Right hindlimb (tissue), 1 donor: ENCODE measurements at places on chromosomes 6 and 20.

DNA sequence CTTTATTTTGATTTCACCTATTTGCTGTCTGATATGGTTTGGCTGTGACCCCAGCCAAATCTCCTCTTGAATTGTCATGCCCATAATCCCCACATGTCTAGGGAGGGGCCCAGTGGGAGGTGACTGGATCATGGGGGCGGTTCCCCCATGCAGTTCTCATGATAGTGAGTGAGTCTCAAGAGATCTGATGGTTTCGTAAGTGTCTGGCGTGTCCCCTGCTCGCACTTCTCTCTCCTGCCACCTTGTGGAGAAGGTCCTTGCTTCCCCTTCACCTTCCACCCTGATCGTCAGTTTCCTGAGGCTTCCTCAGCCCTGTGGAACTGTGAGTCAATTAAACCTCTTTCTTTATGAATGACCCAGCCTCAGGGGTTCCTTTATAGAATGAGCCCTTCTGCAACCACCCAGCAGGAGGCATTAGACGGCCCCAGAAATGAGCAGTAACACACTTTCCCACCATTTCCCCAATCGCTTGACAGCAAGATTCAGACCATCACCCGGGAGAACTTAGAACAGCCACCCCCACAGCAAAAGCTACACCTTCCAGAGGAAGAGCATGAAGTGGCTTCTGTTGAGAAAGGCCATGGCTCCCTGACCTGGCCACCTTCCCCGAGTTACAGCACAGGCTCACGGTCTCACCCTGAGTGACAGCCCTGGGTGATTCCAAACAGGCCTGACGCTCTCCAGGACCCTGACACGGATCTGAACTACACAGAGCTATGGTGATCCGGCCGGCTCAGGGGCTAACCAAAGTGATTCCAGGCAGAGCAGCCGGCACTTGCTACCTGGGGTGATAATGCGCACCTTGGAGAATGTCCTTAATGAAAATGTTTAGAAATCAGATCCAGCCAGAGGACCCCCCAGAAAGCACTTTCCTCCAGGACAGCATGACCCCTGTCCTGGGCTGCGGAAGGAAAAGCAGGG lies 131.2 kb upstream of the CDH4 start:
- no peak for DNase-seq

DNA sequence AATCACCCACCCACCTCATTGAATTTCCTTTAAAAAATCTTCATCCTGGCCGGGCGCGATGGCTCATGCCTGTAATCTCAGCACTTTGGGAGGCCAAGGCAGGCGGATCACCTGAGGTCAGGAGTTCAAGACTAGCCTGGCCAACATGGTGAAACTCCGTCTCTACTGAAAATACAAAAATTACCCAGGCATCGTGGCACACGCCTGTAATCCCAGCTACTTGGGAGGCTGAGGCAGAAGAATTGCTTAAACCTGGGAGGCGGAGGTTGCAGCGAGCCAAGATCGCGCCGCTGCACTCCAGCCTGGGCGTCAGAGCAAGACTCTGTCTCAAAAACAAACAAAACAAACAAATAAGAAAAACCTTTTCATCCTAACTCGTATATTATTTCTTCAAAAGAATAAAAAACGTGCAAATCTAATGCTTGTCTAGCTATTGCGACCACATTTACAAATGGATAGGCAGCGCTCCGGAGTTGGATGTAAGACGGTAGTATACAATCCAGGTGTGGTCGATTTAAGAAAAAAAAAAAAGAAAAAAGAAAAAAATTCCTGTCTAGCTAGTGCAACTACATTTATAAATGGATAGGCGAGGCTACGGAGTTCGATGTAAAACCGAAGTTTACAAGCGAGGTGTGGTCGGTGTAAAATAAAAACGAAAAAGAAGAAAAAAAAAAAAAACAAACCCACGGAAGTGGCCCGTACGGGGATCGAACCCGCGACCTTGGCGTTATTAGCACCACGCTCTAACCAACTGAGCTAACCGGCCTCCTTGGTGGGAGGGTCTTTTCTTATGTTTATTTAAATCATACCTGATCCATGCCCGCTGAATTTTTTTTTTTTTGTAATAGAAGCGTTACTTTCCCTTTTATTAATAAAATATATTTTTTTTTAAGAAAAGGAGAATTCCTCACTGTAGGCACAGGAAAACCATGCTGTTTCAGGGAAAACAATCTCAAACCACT lies 70.7 kb upstream of the PRSS16 start:
- peak; percentile 67 for DNase-seq

DNA sequence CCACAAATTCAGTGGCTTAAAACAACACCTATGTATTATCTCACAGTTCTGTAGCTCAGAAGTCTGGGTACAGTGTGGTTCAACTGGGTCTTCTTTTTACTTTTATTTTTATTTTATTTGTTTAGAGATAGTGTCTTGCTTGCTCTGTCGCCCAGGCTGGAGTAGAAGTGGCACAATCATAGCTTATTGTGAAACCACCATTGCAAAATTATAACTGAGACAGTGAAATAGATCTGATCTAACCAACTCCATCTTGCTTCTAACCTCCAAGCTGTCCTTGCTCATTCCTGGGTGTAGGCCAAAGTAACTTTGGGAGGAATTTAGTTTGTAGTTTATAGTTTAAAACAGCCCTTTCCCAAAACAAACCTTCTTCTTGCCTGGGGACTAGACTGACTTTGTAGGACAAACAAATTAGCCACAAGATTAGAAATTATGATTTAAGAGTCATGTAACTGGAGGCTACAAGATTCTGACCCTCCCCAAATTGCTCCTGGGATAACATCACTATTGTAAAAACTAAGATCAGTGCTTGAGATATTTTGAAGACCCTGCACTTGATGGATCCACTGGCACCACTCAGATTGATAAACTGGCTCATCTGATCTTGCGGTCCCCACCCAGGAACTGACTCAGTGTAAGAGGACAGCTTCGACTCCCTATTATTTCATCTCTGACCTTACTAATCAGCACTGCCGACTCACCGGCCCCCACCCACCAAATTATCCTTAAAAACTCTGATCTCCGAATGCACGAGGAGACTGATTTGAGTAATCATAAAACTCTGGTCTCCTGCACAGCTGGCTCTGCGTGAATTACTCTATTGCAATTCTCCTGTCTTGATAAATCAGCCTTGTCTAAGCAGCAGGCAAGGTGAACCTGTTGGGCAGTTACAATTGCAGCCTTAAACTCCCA lies 193.4 kb upstream of the CDYL start:
- no peak for DNase-seq

GRCh38 chr6:37793067-37793466 lies 26.5 kb upstream of the ZFAND3 start:
- DNase-seq: no peak

DNA sequence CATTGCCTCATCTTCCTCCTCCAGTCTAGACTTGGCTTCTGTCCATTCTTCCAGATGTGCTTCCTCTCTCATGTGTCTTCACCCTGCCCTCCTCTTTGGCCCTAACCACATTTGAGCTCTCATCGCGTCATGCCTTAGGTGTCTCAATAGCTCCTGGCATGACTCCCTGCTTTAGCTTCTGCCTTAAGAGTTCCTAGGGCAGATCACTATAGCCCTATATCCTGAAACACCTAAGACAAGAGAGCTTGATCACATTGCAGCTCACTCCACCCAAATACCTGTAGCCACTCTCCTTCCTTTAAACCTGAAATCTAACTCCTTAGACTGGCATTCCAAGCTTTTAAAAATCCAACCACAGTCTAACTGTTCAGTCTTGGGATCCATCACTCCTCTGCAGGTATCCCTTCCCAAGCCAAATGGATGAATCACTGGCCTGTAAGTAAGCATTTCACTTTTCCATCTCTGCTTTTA lies 69.0 kb upstream of the STXBP5 start:
- no peak for DNase-seq

GRCh38 chr20:7237251-7237650 lies 469.8 kb downstream of the BMP2 start:
- DNase-seq: no peak

DNA sequence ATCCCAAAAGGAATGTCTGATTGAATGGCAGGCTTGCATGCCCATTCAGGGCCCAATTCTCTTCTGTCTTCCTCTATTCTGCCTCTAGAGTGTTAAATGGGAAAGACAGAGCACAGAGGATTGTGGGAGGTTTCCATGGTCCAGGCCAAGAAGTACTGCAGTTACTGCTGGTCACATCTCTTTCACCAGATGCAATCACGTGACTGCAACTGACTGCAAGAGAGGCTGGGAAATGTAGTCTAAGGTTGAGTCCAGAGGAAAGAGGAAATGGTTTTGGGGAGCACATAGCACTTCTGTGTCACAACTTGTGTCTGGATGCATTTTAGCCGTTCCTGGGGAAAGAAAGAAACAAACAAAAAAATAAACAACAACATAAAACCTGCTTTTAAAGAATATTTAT lies 336.4 kb upstream of the BTBD3 start:
- DNase-seq: no peak

GRCh38 chr20:4836935-4837334 lies 115.2 kb downstream of the PRND start:
- no peak for DNase-seq

DNA sequence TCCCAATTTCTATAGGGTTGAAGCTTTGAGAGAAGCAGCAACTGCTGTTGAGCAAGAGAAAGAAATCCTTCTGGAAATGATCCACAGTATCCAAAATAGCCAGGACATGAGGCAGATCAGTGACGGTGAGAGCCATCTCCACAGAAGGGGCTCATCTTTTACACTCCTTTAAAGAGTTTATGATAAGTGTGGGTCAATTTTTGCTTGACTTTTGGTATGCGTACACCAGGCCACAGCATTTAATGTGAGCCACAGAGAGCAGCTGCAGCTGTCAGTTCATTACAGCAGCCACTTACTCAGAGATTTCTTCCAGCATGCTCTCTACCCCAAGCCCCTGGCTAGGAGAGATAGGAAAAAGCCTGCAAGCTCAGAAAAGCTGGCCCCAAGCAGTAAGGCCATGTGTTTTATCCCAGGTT lies 9.9 kb downstream of the BAG2 start:
- DNase-seq: peak; percentile 54

GRCh38 chr6:5270093-5270680 lies 8.9 kb downstream of the FARS2 start:
- DNase-seq: no peak

DNA sequence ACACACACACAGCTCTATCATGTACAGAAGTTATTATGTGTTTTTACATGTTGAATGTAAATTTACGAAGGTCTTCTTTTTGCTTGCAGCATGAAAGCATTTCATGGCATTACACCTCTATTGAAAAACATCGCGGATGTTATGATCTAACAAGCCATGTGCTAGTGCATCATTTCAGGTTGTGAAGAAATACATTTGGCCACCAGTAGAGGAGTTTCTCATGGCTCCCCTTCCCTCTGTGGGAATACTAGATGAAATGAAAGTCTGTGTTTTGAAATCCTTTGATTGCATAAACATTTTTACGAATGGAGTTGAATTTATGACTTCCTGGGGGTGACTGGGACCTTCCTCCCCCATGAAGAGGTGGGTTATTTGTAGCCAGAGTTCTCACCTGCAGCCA lies 17.7 kb downstream of the MAS1 start:
- no peak for DNase-seq

DNA sequence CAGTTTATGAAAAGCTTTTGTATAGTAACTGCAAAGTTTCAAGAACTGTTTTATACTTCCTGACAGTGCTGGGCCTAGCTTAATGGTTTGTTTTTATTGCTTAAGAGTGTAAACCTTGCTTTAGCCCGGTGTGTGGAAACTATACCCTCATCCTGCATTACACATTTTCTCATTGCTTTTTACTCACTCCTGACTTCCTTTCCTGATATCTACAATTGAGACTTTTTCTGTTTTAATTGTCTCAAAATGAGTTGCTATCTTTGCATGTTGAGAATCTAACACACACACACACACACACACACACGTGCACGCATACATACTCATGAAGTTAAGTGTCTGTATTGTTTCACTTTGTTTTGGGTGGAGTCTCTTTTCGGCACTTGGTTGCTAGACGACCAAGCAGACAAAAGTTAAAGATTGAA lies 16.7 kb downstream of the BMP2 start:
- DNase-seq: no peak

GRCh38 chr20:20396794-20397193 lies 28.9 kb downstream of the INSM1 start:
- no peak for DNase-seq

DNA sequence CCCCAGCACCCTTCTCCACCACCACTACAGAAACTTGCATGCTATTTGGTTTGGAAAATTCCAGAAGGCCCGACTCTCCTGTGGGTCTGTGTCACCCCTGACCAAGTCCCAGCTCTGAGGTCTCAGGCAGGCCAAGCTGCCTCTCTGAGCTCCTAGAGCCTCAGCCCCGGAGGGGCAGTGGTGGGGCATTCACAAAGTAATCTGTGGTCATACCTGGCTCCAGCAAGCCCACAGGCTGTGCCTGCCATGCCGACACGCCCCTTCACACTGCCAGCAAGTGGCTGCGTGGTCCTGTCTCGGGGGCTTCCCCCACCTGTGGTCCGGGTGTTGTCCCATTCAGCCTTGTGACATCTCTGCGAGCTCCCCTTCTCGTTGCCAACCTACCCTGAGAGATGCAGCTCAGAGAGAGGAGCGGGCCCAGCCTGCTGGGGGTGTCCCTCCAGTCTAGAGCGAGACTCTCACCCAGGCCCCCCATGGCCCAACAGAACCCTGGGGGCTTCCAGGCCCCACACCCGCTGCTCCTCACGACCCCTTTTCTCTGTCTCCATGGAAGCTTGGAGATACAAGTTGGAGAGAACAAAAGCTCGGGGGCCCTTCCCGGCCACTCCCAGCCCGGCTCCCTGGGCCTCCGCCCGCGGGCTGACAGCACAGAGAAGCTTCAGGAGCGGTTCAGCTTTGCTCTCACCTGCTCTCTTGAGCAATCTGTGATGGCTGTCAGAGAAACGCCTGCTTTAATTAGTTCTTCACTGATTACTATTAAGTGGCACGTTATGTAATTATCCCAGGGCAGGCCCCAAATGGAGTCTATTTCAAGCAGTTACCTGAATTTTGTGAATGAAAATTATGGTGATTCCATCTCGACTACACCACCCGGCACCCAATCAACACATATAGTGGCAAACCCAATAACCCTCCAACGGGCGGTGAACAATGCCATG lies 147.7 kb upstream of the PHACTR3 start:
- no peak for DNase-seq

- DNase-seq: no peak
Measured at GRCh38 chr6:158233214-158233795, 65.2 kb downstream of the GTF2H5 start.

GRCh38 chr6:7770111-7770510 lies 44.2 kb downstream of the BMP6 start:
- DNase-seq: no peak

- DNase-seq: no peak
Measured at GRCh38 chr6:30790724-30791383, 46.5 kb upstream of the IER3 start.

GRCh38 chr20:54017846-54018245 lies 52.5 kb downstream of the BCAS1 start:
- DNase-seq: no peak

DNA sequence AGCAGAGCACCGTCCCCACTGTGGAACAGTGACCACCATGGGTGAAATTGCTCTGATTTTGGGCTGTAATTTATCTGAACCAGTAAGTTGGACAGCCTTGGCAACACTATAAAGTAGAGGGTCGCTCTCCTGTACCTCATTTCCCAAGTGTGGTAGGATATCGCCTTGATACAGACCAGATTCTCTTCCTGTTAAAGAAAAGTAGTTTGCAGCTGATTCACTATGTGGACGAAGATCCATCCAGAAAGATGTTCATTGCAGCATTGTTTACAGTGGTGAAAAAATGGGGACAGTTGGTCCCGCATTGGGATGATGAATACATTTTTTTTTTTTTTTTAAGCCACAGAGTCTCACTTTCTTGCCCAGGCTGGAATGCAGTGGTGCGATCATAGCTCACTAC lies 74.3 kb downstream of the SLX4IP start:
- no peak for DNase-seq
